ENCODE measurements at places on chromosomes 6 and 20.

GRCh38 chr6:166658115-166658791 lies 31.2 kb upstream of the RPS6KA2 start:
- DNase-seq = no peak

- no peak for DNase-seq
Measured at GRCh38 chr20:50198716-50199115, 8.1 kb downstream of the CEBPB start.

DNA sequence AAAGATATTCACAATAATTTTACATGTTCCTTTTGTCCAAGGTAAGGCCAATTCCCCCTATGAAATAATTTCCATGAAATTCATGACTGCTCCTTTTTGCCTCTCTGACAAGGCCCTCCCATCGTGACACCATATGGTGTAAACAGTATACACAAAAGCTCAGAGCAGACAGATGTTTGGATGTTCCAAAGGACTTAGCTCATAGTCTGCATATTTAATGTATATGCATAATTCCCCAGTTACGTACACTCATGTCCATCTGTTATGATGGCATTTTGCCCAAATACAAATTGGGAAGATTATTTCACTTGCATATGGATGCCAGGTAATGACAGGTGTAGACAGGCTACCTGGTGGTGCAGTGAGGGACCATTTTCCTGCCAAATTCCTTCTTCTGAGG lies 376.5 kb downstream of the KHDRBS2 start:
- DNase-seq = no peak

DNA sequence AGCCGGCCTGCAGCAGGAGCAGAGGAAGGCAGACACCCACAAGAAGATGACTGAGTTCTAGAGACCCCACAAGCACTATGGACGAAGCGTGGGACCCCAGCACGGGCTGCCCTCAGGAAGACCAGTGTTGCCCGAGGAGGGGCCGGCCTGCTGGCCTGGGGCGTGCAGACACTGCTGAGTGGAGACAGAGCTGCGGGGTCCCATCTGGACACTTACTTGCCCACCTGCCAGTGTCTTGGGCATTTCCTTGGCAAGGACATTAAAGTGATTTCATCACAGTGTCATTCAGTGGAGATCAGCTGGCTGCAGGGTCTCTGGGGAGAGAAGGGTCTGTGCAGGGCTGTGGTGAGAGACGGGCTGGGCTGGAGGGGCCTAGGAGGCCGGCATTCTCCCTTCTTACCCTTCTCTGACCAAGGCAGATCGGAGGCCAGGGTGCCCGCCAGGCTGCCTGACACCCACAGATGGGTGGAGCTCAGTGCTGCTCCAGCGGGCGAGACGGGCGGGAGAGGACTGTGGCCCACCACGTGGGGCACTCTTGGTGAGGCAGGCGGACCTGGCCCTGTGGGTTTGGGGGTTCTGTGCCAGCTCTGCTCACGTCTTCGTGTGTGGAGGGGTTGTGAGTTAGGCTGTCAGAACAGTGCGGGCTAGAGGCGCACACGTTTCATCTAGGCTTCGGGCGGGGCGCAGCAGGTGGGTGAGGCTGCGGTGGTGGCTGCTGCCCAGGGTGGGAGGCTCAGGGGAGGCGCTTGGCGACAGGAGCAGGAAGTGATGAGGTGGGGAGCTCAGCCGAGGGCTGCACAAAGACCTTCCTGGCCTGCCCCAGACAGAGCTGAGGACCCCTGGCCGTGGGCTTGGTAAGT lies at the start of gene LIME1:
Gene LIME1 (plus strand): TSS at position 806 of the 860 bp plus-strand sequence. CDS start 886 bp downstream, outside the sequence.
- no peak for DNase-seq

GRCh38 chr6:33592595-33593413 lies 12.7 kb upstream of the BAK1 start:
- peak; percentile 71 for DNase-seq

- peak; percentile 85 for DNase-seq
Measured at GRCh38 chr6:31729515-31729978, 448 bp upstream of the DDAH2 start.

GRCh38 chr20:1264727-1265126 lies 1.4 kb upstream of the SNPH start:
- no peak for DNase-seq

DNA sequence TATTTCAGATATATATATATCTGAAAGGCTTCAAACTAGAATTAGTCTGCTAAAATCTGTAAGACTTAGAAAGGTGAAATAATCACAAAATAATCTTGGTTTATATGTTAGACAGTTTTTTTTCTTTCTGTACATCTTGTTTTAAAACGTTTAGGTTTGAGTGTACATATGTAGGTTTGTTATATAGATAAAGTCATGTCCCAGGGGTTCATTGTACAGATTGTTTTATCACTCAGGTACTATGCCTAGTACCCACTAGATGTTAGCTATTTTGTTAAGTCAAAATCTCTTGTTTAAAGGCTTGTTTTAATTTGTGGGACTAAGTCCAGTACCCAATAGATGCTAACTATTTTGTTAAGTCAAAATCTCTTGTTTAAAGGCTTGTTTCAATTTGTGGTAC lies 1339.0 kb upstream of the CITED2 start:
- DNase-seq = no peak

DNA sequence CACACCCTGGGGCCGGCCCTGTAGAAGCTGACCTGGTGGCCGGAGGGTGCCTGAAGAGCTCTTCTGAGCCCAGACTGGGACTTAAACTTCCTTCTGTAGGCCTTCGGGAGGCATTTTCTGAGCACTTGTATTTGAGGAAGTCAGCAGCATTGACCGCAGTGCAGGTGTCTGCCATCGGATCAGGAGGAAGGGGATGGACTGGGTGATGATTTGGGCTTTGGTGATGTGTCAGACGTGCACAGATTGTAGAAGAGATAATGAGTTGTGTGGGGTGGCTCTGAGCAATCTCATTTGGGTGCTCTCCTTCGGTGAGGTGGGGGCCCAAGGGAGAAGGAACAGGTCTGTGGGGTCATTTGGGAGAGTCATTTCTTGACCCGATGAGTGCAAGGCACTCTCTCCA lies 150.9 kb downstream of the ARID1B start:
- DNase-seq = no peak

DNA sequence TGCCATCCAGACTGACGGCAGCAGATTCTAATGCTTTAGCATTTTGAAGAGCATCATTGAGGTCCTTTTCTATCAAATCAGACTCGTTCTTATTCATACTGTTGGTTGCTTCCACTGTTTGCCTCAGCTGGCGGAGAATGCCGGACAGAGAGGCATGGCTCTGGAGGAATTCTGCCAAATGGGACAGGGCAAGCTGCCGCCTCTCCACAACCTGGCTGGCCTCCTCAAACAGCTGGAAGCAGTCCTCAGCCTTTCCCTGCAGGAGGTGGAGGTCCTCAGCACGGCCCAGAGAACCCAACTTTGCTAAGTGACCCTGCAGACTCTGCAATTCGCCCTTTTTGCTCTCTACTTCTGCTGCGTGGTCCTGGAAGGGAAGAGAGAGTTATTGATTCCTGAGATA lies 220.5 kb downstream of the SYNE1 start:
- no peak for DNase-seq

GRCh38 chr6:167669870-167670802 lies 156.6 kb upstream of the AFDN start:
- no peak for DNase-seq

DNA sequence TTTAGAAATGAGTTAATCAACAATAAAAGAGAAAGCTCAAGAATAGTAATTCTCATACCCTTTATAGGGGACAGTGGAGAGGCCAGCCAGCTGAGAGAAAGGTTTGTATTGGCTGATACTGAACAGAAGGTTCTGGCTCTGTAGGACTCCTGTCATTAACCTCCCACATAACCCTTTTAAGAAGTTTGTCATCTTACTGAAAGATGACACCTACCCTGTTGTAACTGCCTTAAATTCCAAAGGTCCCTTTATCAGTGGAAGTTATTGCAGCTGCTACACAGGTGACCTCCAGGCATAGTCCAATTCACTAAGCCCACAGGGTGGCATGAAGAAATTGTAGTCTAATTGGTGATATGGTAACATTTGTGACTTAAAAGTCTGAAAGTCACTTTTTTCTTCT lies 790.1 kb downstream of the TENT5A start:
- DNase-seq = no peak

DNA sequence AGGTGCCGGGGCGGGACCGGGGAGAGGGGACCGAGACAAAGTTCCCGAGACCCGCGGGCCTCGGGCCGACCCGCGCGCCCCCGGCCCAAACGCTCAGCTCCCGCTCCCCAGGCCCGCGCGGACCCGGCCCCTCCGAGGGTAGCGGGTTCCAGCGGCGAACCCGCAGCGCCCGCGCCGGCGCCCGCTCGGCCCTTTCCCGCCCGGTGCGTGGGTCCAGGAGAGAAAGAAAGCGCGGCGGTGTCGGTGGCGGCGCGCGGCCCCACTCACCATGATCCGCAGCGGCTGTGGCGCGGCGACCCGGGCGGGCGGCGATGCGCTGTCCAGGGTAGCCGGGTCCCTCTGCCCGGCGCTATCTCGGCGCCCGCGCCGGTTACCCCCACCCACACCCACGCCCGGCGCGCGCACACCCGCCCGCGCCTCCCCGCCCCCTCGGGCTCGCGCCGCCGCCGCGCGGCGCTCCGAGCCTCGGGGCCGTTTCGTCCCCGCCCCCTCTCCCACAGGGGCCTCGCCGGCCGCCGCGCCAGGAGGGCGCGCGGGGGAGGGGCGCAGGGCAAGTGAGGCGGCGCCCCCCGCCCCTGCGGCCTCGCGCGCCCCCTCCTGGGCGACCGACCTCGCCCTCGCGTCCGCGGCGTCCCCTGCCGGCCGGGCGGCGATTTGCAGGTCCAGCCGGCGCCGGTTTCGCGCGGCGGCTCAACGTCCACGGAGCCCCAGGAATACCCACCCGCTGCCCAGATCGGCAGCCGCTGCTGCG lies at the start of gene ELOVL2:
Gene ELOVL2 (minus strand): TSS at position 345 of the 751 bp plus-strand sequence. CDS start 75 bp downstream, at position 270.
- peak; percentile 62 for DNase-seq

DNA sequence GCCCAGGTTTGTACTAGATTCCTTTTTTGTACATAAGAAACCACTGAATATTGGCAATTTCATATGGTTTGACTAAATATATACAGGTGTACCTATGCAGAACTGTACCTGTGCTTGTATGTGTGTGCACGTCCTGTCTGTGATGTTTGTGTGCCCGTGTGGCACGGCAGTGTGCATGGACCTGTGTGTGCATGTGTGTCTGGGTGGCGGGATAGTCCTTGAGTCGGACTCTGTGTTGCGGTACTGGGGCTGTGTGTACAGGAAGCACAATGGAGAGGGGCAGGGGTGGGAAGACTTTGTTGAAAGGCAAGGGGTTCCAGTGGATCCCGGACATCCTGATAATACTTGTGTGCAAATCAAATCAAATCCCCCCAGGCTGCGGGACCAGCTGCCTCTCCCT lies 3.4 kb upstream of the FAM83C start:
- no peak for DNase-seq

DNA sequence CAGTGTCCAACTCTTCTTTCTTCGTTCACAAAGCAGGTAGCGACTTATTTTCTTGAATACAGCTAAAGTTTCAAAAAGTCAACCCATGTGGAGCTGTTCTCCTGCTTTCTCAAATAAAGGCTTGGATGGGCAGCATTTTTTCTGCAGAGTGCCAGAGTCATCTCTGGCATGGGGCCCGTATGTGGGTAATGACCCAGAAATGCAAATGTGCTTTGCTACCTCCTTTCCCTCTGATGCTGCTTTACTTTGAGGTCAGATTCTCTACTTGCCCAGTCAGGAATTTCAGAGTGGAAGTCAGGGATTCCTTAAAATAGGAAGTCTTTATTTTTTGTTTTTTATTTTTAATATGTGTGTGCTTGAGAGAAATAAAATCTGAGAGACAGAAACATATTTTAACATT lies 4.9 kb downstream of the NKAIN2 start:
- peak; percentile 64 for DNase-seq

DNA sequence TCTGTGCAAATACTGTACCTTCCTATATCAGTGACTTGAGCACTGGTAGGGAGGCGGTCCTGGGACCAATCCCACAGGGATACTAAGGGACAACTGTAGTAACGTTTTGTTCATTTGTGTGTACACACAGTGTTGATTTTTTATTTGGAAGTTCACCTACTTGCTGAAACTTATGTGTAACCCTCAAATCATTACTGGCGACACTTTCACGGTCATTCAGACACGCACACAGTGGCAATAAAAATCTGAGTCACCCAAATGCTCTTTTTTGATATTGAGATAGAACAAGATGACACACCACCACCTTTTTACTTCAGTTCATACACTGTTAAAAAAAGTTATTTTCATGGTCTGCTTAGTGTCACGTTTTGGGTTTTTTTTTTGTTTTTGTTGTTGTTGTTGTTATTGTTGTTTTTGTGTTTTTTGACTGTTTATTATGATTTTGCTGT lies 79.8 kb downstream of the QKI start:
- DNase-seq = peak; percentile 1

GRCh38 chr6:14673201-14673600 lies 555.6 kb downstream of the CD83 start:
- no peak for DNase-seq

DNA sequence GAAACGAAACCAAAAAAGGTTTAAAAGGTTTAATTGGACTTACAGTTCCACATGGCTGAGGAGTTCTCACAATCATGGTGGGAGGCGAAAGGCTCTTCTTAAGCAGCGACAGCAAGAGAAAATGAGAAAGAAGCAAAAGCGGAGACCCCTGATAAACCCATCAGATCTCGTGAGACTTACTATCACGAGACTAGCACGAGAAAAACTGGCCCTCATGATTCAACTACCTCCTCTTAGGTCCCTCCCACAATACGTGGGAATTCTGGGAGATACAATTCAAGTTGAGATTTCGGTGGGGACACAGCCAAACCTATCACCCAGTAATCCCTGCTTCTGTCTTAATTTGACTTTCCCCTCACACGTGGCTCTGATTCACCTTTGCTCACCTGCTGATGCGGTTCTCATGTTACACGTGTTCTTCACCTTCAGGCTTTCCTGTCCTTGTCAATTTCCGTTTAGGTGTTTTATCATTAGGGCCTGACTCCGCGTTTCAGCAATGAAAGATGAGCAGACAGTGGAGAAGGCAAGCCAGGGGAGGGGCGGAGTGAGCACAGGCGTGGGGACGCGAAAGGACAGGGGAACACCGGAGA lies 57.1 kb downstream of the AGPAT4 start:
- DNase-seq = no peak

DNA sequence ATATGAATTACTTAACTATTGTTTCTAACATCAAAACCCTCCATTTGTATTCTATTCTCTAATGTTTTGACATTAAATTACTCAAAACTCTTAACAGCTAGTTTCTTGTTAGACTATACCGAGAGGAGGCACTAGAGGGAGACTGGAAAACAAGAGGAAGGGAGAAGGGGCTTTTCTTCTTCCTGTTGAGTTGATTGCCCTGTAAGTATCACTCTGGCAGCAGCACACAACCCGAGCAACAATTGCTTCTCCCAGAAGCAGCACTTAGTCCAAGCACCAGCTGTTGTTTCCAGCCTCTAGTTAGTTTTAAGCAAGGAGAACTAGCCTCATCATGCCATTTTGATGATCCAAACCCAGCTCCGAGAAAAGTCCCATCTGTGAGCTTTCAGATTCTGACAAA lies 603.8 kb downstream of the PRKN start:
- DNase-seq = peak; percentile 17

DNA sequence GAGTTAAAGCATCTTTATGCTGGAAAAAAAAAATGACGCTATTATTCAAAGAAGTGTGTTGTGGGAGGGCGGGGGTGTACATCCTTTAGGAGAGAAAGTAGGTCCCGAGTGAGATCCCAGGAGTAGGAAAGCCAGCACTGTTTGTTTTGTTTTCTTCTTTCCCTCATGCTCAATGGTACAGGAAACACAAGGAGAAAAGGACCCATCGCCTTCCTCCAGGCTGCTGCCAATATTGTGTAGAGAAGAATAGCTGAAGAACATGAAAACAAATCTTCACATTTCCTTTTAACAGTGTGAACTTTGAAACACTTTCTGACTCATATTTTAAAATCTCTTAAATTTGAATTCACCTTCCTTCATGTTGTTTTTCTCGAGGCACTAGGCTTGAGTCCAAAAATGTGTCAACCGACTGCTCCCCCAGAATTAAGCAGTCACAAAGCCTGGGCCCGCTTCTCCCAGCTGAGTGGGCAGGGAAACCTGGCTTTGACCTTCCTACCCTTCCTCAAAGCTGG lies 22.3 kb downstream of the PPP1R16B start:
- no peak for DNase-seq

Measured in ACHN (cell line).